ENCODE measurements at places on chromosomes 7 and 10.

GRCh38 chr10:104601166-104601565, 39.9 kb upstream of the SORCS3 start:
- no peak for DNase-seq

DNA sequence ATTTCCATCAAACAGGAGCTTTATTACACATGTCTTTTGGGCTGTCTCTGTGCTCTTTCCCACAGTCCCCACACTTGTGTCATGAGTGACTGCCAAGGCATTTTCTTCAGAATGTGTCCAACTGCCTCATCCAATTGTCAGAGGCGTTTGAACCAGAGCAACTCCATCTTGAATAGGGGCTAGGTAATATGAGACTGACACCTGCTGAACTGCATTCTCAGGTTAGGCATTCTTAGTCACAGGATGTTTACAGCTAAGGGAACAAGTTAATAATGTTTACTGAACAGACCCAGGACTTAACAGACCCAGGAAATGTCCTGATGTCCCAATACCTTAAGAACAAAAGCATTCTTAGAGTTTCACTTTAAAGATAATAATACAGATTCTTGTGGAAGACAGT, 595.5 kb downstream of the REEP3 start:
- DNase-seq: no peak

DNA sequence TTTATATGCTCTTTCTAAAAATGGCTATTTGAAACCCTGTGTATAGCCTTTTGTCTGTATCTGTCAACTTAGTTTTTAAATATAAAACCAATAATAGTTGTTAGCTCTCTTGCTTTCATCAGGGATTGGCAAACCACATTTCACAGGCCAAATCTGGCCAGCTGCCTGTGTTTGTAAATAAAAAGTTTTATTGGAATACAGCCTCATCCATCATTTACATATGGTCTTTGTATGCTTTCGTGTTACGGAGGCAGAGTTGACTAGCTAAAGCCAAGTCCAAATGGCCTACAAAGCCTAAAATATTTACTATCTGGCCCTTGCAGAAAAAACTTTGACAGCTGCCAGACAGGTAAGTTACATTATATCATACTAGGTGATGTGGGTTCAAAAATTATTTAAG, 235.0 kb downstream of the BICC1 start:
- no peak for DNase-seq

GRCh38 chr10:14742815-14743214, 31.9 kb downstream of the FAM107B start:
- no peak for DNase-seq
